ENCODE measurements at places on chromosomes 11 and 22.

DNA sequence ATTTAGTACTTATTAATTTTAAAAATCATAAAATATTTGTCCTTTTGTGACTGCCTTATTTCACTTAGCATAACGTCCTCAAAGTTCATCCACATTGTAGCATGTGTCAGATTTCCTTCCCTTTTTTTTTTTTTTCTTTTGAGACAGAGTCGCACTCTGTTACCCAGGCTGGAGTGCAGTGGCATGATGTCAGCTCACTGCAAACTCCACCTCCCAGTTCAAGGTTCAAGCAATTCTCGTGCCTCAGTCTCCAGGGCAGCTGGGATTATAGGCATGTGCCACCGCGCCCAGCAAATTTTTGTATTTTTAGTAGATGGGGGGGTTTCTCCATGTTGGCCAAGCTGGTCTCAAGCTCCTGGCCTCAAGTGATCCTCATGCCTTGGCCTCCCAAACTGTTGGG is 10.6 kb downstream of the RAB6A start:
- DNase-seq, result no peak

DNA sequence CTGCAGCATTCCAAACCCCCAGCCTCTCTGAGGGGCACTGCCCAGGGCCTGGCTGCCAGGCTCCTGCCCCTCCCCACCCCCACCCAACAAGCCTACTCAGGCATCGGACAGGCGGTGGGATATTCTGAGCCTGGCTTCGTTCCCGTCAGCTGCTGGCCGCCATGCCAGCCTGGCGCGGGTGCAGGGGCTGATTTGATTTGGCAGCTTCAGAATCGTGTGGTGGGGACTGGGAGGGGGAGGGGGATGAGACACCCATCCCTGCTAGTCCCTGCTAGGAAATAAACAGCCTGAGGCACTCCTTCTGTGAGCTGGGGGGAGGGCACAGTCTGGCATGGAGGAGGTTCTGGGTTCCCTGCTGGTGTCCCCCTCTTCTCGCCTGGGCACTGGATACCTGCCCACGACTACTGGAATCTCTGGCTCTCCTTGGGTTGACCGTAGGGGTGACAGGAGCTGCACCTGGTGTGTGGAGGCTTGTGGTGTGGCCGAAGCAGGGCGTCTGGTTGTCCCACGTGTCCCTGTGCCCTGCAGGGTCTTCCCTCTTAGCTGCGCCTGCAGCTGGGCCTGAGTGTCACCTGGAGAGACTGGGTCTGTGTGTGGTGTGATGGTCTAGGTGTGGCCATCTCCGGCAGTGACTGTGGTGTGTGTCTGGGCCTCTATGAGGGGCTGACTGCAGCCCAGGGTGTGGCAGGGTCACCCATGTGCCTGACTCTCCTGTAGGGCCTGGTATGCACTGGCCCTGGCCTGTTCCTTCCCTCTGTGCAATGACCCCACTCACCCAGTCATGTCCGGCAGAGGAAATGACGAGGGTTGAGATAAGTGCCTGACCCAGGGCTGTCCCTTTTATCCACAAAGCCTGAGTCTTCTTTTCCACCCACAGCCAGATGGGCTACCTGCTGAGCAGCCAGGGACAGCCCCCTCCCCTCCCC is 42.2 kb downstream of the PDE2A start:
- peak; percentile 49 for DNase-seq

- peak; percentile 38 for DNase-seq
These were observed 466 bp downstream of the FAM168A start for GRCh38 chr11:73597336-73597955.

DNA sequence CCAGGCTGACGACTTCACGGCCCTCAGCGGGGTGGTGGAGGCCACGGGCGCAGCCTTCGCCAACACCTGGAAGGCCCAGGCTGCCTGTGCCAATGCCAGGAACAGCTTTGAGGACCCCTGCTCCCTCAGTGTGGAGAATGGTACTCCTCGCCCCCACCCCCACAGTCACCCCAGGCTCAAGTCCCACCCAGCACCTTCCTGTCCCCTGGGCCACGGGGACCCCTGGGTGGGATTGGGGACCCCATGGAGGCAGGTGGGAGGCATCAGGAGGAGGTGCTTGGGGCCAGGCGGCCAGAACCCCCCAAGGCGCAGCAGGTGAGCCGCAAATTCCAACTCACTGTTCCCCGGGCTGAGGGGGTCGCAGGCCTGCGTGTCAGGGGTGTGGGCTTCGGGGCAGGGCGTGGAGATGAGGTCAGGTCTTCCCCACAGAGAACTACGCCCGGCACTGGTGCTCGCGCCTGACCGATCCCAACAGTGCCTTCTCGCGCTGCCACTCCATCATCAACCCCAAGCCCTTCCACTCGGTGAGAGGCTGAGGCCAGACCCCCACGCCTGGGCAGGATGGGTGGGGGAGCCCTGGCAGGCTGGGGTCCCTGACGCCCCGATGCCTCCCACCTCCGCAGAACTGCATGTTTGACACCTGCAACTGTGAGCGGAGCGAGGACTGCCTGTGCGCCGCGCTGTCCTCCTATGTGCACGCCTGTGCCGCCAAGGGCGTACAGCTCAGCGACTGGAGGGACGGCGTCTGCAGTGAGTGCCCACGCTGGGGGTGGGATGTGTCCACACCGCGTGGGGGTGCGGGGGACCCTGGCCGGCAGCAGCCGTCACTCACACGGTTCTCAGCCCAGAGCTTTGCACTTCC is 9.4 kb downstream of the MUC5B start:
- DNase-seq, result no peak

DNA sequence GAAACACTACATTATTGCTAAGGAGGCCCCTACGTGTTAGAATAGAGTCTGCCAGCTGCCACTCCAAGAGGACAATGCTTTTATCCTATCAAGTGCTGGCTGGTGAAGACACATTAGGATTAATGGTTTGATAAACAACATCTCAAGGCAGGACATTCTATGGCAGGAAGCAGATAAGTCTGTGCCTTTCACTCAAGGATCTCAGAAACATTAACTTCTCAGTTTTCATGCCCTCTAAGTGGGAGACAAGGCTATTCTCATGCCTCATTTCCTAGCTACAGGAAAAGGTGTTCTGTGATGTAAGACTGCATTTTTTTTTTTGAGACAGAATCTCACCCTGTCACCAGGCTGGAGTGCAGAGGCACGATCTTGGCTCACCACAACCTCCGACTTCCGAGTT is 23.5 kb upstream of the TIMP3 start:
- DNase-seq, result no peak

GRCh38 chr11:93858121-93858775 is 7.8 kb upstream of the VSTM5 start:
- no peak for DNase-seq

DNA sequence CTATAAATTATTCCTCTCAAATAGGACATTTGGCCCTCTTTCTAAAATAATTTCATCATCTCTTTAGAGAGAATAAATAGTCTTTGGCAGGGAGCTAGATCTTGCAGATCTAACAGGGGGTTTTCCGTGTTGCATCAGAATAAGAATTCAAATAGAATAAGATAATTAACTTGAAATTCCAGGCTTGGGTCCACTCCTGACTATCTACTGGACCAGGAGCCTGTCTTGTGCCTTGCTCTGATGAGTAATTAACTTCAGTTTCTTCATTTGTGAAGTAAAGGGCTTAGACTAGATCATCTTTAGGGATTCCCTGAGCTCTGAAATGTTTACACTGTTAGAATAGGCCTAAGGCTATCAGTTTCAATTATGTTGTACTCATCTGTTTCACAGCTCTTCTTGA is 23.5 kb upstream of the TMEM123 start:
- DNase-seq, result no peak

DNA sequence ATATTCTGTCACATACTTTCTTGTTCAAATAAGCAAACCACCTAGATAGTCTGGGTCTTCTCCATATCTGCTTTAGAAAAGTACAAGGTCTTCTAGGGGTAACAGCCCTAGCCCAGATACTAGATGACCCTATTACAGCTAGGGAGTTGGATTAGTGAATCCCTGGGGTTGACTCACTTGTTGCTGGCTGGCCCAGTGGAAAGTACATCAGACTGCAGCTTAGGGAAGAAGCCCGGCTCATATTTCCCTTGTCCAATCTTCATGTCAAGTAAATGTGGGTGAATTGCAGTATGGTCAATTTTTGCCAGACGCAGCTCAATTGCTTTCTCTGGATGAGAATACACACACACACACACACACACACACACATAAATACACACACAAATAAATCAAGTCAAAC is 79.1 kb upstream of the SCUBE2 start:
- no peak for DNase-seq

GRCh38 chr11:30567120-30567519 is 19.0 kb downstream of the MPPED2 start:
- no peak for DNase-seq
